Frontal cortex (tissue), 4 donors: ENCODE measurements at places on chromosomes 13 and 19. TPM values are rescaled to one million over a fixed set of nuclear protein-coding genes. Genes with fewer than 3 reads are reported as not detected.

Gene GNG7
- total RNA-seq = 7.7 TPM

Gene FGF9
- 12.2 TPM for total RNA-seq

Gene LILRB2
- not detected for total RNA-seq

Gene MEDAG
- total RNA-seq = 0.82 TPM

Gene XAB2
- total RNA-seq = 24.1 TPM

Gene CD33
- 0.41 TPM for total RNA-seq

Gene AMH
- 0.82 TPM for total RNA-seq

GRCh38 chr13:94232161-94232950, 247.1 kb downstream of the DCT start:
- DNase-seq = no peak

DNA sequence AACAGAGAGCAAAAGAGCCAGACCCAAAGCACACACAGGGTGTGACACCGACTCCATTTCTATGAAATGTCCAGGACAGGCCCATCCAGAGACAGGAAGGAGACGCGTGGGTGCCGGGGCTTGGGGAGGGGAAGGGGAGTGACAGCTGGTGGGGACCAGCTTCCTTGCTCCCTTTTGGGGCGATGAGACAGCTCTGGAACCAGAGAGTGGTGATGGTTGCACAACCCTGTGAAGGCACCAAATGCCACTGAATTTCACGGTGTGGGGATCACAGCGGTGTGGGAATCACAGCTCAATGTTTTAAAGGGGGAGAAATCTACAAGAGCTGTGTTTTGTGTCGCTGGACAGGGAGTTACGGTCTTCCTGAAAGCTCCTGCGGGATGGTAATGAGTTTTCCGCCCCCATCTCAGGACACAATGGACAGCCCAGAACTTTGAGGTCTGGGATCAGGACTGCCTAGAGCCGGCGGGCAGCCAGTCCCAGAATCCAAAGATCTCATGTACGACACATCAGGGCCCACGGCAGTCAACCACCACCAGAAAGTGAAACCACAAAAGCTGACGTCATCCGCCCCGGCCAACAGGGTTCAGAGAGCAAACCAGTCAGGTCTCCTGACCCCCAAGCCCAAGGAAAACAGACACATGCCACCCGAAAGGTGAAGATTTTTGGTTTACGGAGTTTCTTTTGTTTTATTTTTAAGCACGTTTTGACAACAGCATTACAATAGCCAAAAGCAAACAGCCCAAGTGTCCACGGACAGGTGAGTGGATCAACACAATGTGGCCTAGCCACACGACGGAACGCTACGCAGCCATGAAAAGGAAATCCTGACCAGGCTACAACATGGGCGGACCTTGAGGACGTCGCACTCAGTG, 7.3 kb downstream of the SGTA start:
- no peak for DNase-seq

DNA sequence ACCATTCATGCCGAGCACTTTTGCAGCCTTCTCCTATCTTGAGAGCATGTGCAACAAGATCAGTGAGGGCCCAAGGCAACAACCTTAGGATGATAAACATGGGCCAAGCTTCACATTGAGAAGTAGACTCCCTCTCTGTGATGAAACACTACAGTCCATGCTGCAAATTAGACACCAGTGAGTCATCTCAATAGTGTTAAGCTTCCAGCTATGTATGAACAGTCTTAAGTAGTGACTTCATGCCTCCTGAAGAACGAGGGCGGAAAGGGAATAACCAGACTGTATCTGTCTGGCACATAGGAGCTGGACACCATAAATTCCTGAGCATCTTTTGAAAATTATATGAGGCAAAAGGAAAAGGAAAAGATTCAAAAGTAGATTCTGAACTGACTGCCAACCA, 309.9 kb upstream of the SLITRK1 start:
- no peak for DNase-seq

GRCh38 chr19:42301646-42302203, at the start of gene PRR19:
Gene PRR19 (plus strand): TSS chr19:42302132. CDS start chr19:42309585, 7,453 bp downstream.
- no peak for DNase-seq

DNA sequence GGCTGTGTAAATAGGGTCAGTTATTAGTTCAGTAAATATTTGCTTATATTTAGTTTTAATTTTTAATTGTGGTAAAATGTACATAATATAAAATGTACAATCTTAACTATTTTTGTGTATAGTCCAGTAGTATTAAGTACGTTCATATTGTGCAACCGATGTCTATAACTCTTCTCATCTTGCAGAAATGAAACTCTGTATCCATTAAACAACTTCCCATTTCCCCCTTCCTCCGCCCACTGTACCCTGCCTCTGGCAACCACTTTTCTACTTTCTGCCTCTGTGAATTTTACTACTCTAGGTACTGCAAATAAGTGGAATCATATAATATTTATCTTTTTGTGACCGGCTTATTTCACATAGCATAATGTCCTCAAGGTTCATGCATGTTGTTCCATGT, 24.4 kb downstream of the UBAC2 start:
- DNase-seq = no peak
